ENCODE measurements at places on chromosomes 3 and 15.
A peak's percentile ranks its signal among the peaks of the same experiment; 100 is the strongest.

- no peak for DNase-seq
Measured at GRCh38 chr3:121918779-121919483, 24.7 kb downstream of the SLC15A2 start.

DNA sequence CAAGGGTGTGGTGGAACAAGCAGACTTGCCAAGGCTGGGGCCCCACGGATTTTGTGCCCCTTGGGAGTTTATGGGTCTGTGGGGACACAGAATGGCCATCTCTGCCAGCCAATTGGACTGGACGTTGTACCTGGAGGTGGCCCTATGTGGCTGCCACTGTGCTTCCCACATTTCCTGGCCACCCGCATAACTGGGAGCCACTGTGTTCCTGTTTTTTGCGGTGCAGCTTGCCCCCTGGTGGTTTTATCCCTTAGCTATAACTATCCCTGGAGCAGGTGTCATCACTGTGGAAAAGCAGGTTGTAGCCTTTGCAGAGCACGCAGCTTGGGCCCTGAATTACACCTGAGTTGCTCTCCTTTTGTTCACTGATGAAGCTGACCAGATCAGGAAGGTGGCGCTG, 306.3 kb downstream of the ZPLD1 start:
- DNase-seq, result no peak

- DNase-seq, result no peak
Measured at GRCh38 chr3:29353807-29354206, 72.9 kb downstream of the RBMS3 start.

- no peak for DNase-seq
Measured at GRCh38 chr3:153547970-153548369, 385.9 kb downstream of the RAP2B start.

- no peak for DNase-seq
Measured at GRCh38 chr3:184737641-184738505, 26.0 kb upstream of the MAGEF1 start.

DNA sequence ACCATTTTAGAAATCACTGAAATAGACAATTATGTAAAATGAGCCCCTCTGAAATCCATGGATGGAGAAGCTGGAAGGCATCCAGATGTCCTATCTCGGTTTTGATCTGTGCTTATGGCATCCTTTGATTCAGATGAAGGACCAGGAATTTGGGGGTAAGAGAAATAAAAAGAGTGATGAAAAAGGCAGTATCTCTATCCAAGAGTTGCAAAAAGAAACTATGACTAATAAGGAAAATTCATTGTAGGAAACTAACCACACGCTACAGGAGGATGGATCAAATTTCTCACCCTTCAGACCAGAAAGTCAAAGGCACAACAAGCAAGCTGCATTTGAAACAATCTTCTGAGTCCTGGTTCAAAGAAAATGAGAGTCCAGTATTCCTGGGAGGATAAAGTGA, 34.8 kb downstream of the SRGAP3 start:
- DNase-seq, result no peak

DNA sequence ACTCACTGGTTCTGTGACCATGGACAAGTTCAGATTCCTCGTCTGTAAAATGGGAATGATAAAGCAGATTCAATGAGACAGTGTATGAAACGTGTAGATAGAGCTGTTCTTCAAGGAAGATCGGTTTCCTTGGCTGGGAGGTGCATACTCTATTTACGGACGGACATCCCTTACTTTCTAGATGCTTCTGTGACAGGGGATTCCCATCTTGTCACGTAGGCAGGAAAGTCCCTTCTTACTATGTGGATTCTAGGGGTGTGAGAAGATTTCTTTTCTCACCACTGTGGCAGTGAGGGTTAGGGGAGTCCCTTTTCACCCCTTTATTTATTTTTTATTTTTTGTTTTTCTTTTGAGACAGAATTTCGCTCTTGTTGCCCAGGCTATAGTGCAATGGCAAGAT, 180.9 kb upstream of the TBL1XR1 start:
- no peak for DNase-seq

DNA sequence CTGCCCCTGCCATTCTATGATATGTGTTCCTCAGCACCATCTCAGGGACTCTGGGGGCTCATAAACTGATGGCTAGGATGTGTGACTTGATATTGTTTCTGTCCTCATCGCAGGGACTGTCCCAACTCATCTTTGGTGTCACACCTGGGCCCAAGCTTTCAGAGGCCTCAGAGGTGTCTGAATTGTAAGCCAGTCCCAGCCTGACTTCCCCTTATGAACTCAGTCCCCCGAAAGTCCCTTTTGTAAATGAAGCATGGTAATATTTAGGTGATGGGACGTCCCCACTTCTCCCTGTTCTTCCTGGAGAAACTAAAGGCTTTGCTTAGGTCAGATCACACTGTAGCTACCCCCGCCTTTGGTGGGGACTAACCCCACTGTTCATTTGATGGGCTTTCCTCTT, 142.4 kb upstream of the TLE3 start:
- no peak for DNase-seq

DNA sequence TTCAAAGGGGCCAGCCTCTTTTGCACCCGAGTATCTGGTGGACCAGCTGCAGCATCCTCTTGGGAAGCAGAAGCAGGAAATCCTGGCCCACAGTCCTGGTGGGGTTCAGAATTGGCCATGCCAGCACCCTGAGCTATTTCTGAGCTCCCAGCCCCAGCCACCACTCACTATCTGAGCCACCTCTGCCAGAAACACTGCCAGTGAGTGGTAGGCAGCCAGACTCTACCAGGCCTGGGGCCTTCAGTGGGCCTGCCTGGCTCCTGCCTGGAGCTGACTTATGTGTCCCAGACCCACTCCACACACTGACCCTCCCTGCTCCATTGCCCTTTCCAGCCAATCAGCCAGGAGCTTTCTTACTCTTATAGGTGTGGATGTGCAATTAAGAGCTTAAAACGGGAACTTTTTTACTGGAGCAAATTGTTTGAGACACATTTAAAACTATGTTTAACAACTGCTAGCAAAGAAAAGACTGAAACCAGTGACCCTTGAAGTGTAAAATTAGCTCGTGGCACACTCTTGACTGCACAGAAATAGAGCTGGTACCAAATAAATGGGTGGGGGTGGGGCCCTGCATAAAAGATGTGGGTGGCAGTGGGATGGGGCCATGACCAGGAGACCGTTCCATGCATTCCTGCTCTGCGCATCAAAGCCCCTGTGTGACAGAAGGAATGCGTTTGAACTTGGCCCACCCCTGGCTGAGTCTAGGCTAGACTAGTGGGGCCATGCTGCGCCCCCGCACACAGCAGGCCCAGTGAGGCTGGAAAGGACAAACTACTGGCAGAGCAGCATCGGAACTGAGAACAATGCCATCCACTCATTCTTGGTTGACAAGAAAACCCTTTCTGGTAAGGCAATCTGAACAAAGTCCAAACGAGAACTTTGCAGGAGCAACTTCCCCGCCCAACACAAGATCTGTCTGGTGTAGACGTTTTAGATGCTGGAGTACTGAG, 48.0 kb downstream of the CTNNB1 start:
- no peak for DNase-seq

DNA sequence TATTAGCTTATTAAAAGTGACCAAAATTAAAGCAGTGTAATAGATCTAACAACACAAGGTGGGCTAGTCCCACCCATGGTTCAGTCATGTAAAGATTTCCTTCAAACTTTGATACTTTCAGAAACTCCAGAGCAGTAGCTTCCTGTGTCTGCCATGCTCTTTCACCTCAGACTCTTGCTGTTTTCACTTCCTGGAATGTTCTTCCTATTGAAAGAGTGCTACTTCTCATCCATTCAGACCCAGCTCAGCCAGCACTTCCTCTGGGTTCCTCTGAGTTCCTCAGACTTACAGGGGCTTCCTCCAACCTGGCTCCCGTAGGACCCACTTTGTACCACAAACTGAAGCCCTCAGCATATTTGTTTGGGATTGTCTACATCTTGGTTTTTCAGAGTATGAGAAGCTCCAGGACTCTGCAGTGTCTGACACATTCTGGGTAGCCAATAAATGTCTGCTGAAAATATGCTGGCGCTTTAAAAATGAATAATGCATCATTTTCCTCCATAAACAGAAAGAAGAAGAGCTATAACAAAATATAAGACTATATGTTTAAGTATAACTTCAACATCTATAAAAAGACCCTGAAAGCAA, 18.0 kb downstream of the NCEH1 start:
- DNase-seq, result no peak

DNA sequence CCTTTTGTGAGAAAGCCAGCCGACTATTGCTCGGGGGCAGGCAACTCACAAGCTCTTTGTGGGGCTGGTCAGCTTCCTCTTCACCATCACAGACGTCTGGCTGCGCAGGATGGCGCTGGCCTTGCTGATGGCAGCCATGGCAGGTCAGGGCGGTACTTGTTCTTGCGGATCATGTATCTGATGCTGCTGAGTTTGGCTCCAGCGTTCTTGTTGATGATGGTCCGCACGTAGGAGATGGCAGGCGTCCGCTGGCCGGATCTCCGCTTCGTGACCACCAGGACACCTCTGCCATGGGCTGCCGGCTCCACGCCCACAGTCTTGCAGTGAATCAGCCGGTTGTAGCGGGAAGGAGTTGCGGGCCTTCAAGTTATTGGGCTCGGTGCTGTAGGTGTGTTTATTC, 67.9 kb upstream of the SLC7A14 start:
- DNase-seq, result no peak

GRCh38 chr15:65869954-65870871, 922 bp downstream of the RAB11A start:
- peak; percentile 74 for DNase-seq

GRCh38 chr3:16529264-16529663, 15.8 kb upstream of the RFTN1 start:
- DNase-seq, result no peak

DNA sequence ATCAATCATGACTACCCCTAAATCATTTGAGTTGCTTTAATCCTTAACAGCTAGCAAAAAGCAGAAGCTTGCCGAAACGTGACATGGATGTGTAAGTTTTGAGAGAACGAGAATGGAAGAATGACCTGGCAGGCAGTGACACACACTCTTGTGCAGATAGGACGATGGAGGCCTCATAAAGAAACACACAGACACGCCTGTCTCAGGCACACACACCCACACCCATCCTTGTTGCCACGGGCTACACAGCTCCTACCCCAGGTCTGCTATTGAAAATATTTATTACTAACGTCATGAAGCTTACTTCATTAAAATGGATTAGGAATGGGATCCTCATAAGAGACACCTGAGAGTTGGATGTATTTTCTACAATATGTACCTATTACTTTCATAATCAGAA, 8.5 kb downstream of the MYO5C start:
- DNase-seq, result peak; percentile 35

DNA sequence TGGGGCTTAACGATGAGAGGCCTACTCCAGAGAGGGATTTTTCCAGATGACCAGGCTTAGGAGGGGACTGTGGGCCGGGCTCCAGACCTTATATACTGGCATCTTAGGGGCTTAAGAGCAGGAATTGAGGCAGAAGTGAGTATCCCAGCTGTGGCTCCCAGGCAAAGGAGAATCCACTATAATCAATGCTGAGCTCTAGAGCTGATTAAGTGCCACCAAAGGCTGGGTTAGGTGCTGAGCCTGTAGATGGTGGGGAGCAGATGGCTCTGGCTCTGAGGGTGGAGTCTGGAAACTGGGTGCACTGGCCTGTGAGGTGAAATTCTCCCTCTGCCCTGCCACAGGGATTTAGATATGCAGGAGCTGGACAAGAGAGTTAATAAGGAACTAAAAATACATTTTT, 23.2 kb downstream of the IRAK2 start:
- DNase-seq, result no peak

GRCh38 chr3:94076055-94076454, 13.2 kb downstream of the NSUN3 start:
- no peak for DNase-seq

DNA sequence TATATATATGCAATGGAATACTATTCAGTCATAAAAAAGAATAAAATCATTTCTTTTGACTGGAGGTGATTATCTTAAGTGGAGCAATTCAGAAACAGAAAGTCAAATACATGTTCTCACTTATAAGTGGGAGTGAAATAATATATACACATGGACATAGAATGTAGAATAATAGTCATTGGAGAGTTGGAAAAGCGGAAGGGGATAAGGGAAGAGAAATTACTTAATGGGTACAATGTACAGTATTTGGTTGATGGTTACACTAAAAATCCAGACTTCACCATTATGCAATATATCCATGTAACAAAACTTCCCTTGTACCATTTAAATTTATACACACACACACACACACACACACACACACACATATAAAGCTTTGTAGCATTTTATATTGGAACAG, 84.3 kb downstream of the RAP2B start:
- DNase-seq, result no peak

DNA sequence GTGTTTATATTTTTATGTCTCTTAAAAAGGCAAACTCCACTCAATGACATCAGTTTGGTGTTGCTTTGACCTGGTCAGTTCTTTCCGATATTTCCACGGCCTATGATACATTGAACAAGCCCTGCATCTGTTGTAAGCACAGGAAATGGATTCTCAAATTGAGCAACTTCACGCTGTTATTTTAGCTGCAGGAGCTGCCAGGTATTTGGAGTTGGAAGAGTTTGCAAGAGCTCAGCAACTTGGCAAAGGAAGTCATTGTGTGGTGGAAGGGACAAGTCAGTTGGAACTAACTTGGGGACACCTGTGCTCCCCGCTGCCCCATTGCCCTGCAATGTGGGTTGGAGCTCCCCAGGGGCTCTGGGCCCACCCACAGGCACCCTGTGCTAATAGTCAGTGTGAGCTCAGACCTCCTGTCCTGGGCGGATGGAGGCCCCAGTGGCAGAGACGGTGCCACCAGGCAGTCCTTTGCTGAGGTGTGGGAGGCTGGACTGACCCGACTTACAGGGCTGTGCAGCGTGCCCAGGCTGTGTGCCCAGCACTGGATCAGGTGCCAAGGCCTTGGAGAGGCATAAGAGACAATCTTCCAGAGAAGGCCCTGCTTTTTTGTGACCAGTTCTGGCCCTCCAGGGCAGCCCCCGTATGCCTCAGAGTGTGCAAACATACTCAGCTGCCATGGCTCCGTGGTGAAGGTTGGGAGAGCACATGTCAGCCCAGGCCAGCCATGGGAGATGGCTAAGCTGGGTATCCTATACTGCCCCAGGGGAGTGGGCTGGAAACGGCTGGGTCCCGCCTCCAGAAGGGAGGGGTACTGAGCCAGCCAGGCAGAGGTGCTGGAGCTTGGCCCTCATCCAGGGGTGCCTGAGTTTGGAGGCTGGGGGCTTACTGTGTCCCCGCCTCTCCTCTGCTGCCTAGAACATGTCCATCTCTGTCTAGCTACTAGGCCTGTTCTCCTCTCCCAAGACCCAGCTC, 43.5 kb downstream of the KY start:
- DNase-seq, result no peak

DNA sequence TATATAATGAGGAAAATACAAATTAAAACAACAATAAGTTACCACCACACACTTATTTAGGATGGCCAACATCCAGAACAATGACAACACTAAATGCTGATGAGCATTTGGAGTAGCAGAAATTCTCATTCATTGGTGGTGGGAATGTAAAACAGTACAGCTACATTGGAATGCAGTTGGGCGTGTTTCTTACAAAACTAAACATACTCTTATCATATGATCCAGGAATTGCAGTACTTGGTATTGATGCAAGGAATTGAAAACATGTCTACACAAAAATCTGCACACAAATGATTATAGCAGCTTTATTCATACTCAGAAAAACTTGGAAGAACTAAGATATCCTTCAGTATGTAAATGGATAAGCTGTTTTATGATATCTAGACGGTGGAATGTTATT, 594.2 kb downstream of the ZBBX start:
- no peak for DNase-seq

- DNase-seq, result peak; percentile 61
Measured at GRCh38 chr3:46380471-46381221, 9.9 kb downstream of the CCR5 start.

- no peak for DNase-seq
Measured at GRCh38 chr3:173870976-173871375, 473.4 kb downstream of the NLGN1 start.

- no peak for DNase-seq
Measured at GRCh38 chr3:187939891-187940290, 194.6 kb upstream of the BCL6 start.

Measured in common myeloid progenitor, CD34-positive (primary cell).